ENCODE measurements at places on chromosomes 7 and 10.

- no peak for DNase-seq
Measured at GRCh38 chr10:44659320-44659719, 251.8 kb upstream of the TMEM72 start.

- DNase-seq, result no peak
Measured at GRCh38 chr10:24451325-24451820, 242.4 kb downstream of the KIAA1217 start.

DNA sequence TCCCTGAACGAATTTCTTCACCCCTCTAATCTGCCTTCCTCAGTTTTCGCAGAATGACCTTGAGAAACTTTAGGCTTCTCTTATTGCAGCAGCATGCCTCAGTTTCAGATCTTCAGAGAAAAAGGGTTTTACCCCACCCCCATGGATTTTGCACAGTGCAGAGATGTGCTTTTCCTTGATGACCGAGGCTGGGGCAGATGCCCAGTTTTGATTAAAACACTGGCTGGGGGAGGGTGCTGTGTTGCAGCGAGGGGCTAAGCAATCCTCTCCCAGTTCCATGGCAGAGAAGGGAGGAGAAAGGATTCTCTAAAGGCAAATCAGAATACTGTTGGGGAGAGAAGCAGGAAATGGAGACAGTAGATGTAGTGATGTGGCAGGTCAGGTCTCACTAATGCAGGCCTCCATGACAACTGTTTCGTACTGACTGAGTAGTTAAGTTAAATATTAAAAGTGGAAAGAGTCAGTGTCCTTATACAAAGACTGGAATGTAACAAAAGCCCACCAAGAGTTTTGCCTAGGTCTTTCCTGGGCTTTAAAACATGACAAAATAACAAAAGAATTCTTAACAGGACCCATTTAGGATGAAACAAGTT lies 50.8 kb upstream of the PDZD8 start:
- DNase-seq, result no peak

- DNase-seq, result no peak
Measured at GRCh38 chr7:123271231-123271630, 71.5 kb upstream of the SLC13A1 start.

DNA sequence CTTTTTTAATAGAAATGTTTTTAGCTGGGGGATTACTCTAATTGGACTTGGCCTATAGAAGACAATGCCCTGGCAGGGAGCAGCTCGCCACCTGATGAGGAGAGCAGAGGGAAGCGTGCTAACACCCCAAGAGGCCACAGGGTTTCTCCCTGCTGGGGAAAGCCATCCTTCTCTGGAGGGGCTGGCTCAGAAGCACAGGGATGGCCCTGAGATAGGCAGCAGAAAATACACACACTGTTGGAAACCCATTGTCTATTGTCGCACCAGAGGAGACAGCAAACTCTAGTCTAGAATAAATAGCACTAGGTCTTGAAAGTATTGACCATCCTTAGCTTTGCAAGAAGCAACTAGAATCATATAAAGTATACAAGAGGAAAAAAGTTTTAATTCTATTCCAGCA lies 5.4 kb downstream of the COBL start:
- DNase-seq, result peak; percentile 32

DNA sequence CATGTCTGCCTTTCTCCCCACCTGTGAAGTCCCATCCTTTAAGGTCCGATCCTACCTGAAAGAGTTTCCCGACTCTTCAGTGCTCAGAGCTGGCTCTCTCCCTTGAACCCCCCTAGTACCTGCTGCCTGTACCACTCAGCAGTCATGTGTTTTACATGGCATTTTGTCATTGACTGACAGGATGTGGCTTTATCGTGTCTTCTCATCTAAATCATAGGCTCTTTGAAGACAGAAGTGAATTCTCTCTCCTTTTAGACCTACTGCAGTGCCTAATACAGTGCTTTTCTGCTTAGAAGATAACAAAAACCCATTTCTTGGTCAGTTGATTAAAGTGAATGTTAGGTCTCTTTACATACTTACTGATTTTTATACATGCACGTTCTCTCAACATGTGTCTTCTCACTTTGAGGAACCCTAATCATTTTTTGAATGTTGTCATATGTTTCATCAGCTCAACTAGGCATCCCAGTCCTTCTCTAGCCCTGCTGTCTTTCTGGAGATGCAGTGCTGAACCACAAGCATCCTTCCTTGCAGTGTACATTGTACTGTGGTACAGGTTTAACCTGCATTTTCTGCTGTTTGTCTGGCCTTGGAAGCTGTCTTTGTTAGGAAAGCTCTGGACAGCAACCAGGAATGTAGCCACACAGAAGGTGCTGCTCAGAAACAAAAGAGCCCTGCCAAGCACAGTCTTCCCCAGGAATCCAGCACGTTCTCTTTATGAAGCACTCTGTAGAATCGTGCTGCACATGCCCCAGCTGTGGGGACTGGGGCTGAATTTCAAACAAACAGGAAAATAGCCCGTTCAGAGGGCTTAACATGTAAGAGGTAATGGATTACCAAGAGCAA lies 28.1 kb upstream of the LRRC4 start:
- peak; percentile 80 for DNase-seq

DNA sequence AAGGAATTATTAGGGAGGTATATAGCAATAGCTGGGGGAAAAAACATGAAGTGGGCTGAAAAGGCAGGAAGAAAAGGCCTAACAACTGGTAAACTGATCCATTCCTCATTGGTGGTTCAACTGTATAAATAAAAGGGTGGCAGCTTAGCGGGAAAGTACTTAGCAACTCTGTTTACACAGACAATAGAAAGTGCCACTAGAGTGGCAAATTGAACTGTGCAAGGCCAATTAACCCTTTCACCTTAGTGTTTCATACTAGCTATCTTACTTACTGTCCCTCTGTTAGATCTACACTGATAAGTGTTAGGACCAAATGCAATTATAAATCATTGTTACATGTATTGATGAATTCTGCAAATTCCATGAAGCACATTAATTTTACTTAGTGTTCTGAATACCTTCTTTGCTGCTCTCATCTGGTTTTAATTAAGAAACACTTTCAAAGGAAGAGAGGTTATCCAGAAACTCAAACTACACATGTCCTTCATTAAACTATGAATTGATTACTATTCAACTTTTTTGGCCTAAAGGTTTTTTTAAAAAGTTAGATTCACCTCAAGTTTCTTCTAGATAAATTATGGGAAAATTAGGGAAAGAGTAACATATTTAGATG lies 28.0 kb downstream of the DNAJC1 start:
- DNase-seq, result peak; percentile 78

- DNase-seq, result no peak
Measured at GRCh38 chr7:158309868-158310763, 277.5 kb downstream of the PTPRN2 start.

GRCh38 chr7:73978661-73979563 lies 49.1 kb upstream of the ELN start:
- peak; percentile 49 for DNase-seq

DNA sequence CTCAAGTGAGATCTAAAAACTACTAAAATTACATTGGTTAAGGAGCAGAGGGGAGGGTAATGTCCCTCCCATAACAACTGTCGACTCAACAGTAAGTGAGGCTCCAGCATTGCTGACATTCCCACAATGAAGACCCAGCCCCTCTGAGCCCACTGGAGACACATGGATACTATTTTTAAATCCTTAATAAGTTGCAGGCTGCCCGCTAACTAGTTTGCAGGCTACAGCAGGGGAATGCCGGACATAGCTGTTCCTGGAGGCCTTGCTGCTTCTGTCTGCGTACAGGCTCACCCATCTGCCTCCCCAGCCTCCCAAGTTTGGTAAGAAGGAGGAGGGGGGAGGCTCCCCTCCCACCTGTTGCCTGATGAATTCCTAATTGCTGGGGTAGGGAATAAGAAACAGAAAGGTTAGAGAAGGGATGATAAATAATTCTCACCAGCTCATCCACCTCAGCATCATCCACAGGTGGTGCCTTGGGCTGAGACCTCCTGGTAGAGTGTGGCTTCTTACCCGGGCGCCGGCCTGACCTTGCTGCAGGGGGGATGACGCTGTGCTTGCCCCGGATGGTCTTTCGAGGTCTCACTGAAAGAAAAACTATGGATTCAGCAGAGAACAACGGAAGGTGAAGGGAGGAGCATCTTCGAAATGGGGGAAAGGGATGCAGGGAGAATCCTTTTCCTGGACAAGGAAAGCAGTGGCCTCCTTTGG lies 10.1 kb downstream of the FZD9 start:
- no peak for DNase-seq

DNA sequence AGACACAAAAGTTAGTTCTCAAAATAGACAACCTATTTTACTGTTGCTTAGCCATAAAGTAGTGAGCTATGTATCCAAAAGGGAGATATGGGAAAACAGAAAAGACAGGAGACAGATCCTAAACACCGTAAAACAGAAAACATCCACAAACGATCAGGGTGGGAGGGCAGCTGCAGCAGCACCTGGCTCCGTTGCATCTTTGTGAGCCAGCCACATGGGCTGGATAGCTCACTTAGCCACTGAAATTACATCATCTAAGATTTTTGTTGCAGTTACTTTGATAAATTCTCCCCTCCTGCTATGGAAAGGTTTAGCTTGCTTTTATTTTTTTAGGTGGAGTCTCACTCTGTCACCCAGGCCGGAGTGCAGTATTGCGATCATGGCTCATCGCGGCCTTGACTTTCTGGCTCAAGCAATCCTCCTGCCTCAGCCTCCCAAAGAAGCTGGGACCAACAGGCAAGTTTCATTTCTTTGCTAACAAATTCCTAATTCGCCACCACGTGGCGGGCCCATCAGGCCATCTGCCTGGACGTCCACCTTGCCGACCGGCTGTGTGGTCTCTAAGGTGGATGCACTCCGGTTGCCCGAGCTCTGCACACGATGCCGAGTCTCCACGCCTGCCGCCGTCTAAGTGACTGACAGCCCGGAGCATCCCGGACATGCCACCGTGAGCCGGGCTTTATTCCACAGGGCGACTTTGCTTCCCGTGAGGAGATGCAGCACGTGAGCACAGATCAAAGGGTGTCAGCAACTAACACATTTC lies 159.8 kb downstream of the DIP2C start:
- no peak for DNase-seq

DNA sequence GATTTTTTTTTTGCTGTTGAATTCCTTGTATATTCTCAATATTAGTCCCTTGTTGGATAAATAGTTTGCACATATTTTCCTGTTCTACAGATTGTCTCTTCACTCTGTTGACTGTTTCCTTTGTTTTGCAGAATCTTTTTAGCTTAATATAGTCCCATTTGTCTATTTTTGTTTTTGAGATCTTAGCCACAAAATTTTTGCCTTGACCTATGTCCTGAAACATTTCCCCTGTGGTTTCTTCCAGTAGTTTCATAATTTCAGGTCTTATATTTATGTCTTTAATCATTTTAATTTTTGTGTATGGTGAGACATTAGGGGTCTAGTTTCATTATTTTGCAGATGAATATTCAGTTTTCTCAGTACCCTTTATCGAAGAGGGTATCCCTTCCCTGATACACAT lies 92.7 kb downstream of the LANCL2 start:
- no peak for DNase-seq

DNA sequence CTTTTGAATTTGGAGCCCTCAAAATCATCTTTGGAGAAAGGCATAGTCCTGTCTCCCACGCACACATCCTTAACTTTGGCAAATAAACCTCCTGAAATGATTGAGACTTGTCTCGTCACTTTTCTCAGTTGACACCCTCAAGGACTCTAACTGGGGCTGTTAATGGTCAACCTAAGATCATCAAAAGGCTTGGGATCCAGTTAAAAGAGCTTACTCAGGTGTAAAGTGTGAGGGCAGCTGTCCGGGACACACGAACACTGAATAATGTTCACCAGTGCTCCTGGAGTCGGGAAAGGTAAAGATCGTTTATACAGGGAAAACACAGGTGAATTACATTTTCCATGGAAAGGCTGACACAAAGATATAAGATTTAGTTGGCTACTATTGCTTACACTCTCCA lies 84.7 kb downstream of the PAXIP1 start:
- no peak for DNase-seq

DNA sequence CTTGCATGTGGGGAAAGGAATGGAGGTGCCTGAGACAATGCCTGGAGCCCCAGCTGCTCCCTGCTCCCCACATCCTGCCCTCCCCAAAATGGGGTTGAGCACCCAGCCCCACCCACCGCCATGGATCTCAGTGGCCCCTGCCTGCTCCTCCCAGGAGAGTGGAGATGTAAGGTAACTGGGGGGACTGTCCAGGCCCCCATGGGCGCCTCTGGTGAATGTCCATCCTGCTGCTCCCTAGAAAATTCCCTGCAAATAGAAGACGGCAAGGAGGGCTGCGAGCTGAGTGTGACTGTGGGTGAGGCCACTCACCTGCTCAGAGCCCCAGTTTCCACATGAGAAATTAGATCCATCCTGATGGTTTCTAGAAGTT lies 101.6 kb downstream of the RAMP3 start:
- DNase-seq, result no peak
